Effector CD8-positive, alpha-beta T cell (primary cell): ENCODE measurements at places on chromosomes 7 and 10.

GRCh38 chr7:35430547-35431153, 176.8 kb upstream of the TBX20 start:
- DNase-seq: no peak

GRCh38 chr7:28483908-28484605, 71.7 kb downstream of the CREB5 start:
- no peak for DNase-seq

- DNase-seq: no peak
Observed at GRCh38 chr10:113562069-113562468, 9.2 kb downstream of the HABP2 start.

GRCh38 chr7:80724249-80724871, 85.9 kb downstream of the CD36 start:
- no peak for DNase-seq
